Stimulated activated CD4-positive, alpha-beta T cell treated with anti-CD3 and anti-CD28 coated beads, Interleukin-12 subunit alpha, Interleukin-12 subunit beta, amount 100 ng/mL, for 24 hours (primary cell): ENCODE measurements at places on chromosomes 7 and 10.

DNA sequence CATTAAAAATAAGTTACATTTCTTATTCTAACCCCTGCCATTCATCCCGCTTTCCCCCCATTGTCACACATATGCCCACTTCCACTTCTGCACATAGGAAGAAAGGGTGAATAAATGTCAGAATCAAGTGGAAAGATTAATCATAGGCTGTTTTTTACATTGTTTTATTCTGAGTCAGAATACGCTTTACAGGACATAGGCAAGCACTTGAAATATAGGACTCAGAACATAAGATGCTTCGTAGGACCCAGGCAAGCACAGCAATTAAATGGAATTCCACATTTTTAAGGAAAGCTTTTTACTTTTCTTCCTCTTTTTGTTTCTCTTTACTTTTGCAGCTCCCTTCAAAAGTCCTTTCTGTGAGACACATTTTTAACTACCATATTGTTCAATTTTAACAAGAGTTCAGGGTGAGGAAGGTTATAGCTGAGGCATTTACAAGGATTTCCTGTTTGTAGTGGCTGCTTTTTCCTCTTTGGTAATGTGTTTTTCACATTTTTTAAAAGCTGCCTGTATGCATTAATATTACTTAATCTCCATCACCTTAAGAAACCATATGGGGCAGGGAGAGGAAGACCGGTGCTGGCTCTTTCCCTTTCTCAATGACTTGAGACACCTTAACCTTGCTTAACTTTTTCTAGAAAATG lies 130.0 kb downstream of the TES start:
- no peak for DNase-seq

GRCh38 chr7:44602576-44602910 lies 3.9 kb upstream of the OGDH start:
- no peak for DNase-seq

- no peak for DNase-seq
These were observed 20.7 kb downstream of the MET start for GRCh38 chr7:116692401-116693308.

DNA sequence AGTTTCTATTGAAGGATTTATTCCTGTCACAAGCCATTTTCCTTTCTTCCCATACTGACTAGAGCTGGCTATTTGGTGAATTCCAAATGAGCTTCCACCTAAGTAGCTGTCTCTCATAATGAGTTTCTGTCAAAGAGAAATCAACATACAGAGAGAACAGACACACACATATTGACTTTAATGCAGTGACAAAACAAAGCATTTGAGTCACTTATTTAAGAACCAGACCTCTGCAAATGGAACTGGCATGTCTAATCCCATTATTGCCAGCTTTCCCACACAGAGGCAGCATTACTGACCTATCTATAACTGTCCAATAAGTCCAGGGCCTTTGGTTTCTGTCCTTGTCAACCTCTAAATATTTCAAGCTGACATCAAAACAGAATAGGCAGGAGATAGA lies 179.3 kb upstream of the CSTF2T start:
- DNase-seq = no peak

DNA sequence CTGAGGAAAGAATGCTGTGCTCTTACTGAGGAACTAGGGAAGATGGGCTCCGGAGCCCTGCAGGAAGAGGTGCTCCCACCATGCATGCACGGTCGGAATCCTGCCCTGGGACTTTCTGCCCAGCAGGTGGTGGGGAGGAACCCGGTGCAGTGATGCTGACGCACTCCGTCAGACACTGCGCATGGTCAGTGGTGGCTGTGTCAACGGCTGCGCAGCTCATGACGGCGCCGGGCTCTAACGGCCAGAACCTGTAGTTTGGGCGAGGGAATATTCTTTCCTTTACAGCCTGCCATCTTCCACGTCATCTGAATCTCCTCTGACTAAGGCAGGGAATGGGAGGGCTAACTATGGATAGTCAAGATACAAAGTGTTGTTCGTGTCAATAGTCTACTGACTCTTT lies 189.2 kb upstream of the MGMT start:
- no peak for DNase-seq

DNA sequence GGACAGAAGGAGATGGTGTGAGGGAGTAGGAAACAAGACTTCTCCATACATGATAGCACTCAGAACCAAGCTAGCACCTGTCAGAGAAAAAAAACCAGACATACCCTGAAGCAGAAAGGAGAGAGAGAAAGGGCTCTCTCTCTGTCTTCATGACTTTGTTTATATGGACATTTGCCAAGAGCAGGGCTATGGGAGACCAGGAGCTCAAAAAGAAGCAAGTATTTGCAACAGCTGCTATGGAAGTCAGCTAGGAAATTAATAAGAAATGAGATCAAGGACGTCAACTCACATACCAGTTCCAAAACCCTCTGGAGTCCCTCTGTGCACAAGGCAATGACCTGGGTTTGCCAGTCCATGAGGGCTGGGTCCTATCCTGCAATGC lies 111.6 kb downstream of the SGMS1 start:
- DNase-seq = no peak

GRCh38 chr7:27684491-27684890 lies 21.8 kb upstream of the HIBADH start:
- no peak for DNase-seq

GRCh38 chr10:101244321-101245050 lies 15.2 kb upstream of the LBX1 start:
- no peak for DNase-seq

- DNase-seq = no peak
These were observed 39.7 kb downstream of the CDC14C start for GRCh38 chr7:48964074-48964473.

GRCh38 chr7:96407427-96407826 lies 85.5 kb upstream of the SLC25A13 start:
- no peak for DNase-seq

GRCh38 chr10:60182691-60183090 lies 207.0 kb downstream of the ANK3 start:
- DNase-seq = no peak

GRCh38 chr10:101639141-101639900 lies 51.2 kb downstream of the DPCD start:
- DNase-seq = no peak
